ENCODE measurements at places on chromosomes 13 and 19.
A peak's percentile ranks its signal among the peaks of the same experiment; 100 is the strongest.

- DNase-seq: no peak
Observed at GRCh38 chr19:28388988-28389387, 824.0 kb downstream of the UQCRFS1 start.

DNA sequence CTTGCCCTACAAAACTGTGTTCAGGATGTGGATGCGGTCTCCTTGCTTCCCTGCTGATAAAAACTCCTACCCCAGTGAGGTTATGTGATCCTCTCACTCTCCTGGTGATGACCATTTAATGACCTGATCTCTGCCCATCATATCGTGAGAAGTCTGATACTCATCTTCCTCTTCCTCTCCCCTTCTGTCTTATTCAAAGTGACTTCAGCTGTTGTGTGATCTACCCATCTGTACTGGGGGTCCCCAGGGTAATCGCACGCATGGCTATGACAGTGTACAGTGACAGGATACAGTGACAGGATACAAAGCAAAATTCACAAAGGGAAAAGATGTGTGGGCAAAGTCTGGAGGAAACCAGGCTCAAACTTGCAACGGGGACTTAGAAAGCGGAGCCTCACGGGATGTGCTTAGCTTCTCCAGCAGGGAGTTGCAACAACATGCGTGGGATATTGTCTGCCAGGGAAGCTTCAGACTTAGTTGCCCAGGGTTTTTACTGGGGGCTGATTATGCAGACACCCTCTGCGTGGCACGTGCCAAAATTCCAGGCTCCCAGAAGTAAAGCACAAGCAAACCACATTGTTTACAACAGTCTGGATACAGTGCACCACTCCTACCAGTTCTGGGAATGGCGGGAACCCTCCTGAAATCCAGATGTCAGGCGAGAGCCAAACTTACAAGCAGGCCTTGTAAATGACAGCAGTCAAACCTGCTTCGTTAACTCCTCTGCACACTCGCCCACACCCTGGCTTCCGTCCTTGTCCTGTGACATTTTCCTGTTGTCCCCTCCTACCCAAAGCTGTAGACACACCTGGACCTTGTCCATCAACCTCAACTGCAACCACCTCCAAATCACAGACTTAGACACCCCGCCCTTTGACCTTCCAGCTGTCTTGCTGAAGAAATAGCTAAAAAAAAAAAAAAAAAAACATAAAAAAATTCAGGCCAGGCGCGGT lies 18.0 kb upstream of the GARRE1 start:
- peak; percentile 25 for DNase-seq

- no peak for DNase-seq
Observed at GRCh38 chr19:51006406-51006805, 5.0 kb upstream of the KLK8 start.

DNA sequence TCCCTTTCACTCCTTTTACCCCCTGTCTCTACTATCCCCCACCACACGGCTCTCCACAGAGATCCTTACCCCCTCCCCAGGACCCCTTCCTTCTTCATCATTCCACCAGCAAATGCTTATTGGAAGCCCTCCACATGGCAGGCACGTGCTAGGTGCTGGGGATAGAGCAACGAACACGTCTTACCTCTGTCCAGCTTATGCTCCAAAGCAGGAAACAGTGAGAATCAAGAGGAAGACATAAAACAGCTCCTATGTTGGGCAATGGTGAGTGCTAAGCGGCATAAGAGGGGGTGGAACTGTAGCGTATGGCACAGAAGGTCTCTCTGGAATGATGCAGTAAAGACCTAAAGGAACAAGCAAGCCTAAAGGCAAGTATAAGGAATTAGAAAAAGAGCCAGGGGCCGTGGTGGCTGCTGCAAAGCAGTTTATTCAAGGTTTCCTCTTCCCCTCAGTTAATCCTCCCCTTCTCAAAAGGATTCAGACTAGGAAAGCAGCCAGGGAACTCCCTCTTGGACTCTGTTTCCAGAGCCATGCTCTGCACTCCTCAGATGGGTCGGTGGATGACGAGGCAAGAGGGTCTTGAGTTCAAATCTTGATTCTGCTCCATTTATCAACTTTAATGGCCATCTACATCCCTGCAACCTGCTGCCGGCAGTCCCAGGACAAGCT lies 289.4 kb downstream of the FOXO1 start:
- DNase-seq: no peak
